Activated T-helper 17 cell treated with anti-CD3 and anti-CD28 coated beads, Interleukin-2, amount 50 U/mL, for 72 hours (primary cell): ENCODE measurements at places on chromosomes 12 and 14. TPM values are rescaled to one million over a fixed set of nuclear protein-coding genes. Genes with fewer than 3 reads are reported as not detected.

The SLC10A1 gene
- not detected for total RNA-seq

DNA sequence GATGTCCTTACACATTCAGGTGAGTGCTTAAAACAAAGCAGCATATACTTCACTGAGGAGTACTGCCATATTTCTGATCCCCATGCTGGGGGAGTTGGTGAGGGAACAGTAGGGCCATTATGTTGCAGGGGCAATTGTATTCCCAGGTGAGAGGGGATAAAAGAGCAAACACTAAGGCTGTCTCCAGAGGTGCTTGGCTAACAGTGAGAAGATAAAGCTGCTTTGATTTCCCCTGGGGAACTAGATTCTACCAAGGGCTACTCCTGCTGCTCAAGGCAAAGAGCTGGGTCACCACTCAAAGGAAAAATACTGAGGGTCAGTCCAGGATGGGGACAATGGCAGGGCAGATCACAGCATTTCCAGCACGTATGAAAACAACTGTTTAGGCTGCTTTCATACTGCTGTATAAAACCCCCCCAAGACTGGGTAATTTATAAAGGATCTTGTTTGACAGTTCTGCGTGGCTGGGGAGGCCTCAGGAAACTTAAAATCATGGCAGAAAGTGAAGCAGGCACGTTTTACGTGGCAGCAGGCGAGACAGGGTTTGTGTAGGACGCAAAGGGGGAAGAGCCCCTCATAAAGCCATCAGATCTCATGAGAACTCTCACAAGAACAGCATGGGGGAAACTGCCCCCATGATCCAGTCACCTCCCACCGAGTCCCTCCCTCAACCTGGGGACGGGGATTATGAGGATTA is 47.8 kb upstream of the OR5AU1 start:
- no peak for ATAC-seq

DNA sequence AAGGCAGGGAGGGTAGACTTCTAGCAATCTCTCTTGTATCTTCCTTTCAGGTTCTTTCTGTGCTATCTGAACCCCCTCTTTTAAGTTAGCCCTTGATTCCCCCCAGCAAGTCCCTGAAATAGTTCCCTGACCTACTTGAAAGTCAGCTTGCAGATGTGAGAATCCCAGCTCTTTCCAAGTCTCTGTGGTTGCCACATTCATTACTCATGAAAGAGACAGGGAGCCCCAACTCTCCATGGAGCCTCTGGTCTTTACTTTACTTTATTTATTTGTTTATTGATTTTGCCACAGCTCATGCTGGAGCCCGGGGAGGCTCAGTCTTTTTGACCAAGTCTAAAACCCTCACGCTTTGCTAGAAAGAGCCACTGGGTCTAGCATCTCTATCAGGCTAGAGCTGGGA is 193.6 kb upstream of the FAR2 start:
- no peak for ATAC-seq

- no peak for ATAC-seq
Measured at GRCh38 chr14:94885481-94886155, 115.7 kb upstream of the GSC start.

DNA sequence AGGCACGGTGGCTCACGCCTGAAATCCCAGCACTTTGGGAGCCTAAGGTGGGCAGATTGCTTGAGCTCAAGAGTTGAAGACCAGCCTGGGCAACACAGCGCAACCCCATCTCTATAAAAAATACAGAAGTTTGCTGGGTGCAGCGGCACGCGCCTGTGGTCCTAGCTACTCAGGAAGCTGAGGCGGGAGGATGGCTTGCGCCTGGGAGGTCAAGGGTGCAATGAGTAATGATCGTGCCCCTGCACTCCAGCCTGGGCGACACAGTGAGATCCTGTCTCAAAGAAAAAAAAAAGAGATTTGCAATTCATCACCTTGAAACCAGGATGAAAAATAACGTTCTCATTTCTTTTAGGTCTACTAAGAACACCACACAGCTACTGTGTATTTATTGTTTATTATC is 4.0 kb downstream of the STX2 start:
- ATAC-seq, result no peak

- ATAC-seq, result no peak
Measured at GRCh38 chr12:84554199-84554723, 358.3 kb downstream of the SLC6A15 start.

DNA sequence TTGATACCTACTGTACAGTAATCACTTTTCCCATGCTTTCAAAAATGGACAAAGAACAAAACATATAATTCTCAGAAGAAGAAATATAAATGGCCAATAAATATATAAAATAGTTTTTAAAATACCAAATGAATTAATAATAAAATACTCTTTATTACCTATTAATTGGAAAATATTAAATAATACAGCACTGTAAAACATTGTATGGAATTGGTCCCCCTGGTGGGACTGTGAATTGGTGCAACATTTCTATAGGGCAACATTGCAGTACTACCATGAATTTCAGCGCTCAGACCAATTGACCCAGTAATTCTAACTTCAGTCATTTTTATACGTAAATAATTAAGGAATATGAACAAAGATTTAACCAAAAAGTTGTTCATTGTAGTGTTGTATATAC is 162.6 kb downstream of the PELI2 start:
- no peak for ATAC-seq

- ATAC-seq, result no peak
Measured at GRCh38 chr12:23631786-23632377, 317.6 kb downstream of the SOX5 start.
